ENCODE measurements at places on chromosomes 11 and 22.
A peak's percentile ranks its signal among the peaks of the same experiment; 100 is the strongest.

DNA sequence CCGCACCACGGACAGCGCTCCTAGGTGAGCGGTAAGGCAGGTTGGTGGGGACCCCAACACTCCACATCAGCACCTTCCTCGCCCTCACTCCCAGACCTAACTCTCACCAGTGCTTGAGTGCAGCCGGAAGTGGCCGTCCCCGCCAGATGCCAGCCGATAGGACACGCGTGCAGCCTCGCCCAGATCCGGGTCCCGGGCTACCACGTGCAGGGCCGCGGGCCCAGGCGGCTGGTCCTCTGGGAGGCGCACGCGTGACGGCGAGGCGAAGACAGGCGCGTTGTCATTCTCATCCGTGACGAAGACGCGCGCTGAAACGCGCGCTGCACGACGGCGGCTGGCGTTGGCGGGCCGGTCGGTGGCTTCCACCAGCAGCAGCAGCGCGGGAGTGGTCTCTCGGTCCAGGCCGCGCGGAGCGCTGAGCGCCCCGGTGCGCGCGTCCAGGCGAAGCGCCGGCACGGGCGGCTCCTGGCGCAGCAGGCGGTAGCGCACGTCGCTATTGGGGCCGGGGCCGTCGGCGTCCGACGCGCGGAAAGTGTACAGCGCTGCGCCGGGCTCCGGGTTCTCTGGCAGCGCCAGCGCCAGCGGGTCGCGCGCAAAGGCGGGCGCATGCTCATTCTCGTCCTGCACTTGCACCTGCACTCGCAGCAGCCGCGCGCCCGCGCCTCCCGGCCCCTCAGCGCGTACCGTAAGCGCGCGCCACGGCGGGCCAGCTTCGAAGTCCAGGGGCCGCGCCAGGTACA, 10.8 kb upstream of the TPP1 start:
- H3K4me1 ChIP-seq, result no peaks in the 10 kb centered on the region
- no peak for DNase-seq
- H3K4me3 ChIP-seq, result no peak overlapping the region
- H3K27me3 ChIP-seq, result no peaks in the 10 kb centered on the region
- no peak overlapping the region for H3K27ac ChIP-seq

DNA sequence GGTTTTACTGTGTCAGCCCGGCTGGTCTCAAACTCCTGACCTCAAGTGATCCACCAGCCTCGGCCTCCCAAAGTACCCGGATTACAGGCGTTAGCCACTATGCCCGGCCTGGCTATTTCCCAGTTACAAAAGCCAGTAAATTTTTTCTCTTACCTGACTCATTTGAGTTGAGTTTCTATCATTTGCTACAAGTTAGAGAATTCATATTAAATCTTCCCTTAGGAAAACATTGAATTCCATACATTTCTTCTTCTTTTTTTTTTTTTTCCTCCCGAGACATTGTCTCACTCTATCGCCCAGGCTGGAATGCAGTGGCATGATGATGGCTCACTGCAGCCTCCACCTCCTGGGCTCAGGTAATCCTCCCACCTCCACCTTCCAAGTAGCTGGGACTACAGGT, 26.0 kb downstream of the CHEK2 start:
- H3K4me1 ChIP-seq, result peaks cover 24% of the 10 kb centered on the region
- H3K4me3 ChIP-seq, result no peak overlapping the region
- no peak overlapping the region for H3K27ac ChIP-seq
- no peaks in the 10 kb centered on the region for H3K27me3 ChIP-seq
- DNase-seq, result no peak

DNA sequence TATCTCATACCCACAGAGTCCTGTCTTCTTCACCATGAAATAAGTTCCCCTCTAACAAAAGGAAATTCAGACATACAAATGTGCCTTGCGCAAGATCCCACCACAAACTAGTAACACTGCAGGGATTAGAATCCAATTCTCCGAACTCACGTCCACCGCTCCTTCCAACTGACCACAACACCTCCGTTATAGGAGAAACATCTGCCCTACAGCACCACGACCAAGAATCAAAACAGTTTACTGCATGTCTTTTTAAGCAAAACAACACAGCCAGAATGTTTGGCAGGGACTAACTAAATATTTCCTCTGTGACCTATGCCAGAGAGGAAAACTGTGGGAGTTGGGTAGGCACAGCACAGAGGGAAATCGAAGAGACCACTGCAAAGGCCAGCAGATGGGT, 72.7 kb upstream of the AKIP1 start:
- DNase-seq, result no peak
- peaks cover 19% of the 10 kb centered on the region for H3K4me1 ChIP-seq
- H3K36me3 ChIP-seq, result no peaks in the 10 kb centered on the region
- no peak overlapping the region for H3K27ac ChIP-seq

DNA sequence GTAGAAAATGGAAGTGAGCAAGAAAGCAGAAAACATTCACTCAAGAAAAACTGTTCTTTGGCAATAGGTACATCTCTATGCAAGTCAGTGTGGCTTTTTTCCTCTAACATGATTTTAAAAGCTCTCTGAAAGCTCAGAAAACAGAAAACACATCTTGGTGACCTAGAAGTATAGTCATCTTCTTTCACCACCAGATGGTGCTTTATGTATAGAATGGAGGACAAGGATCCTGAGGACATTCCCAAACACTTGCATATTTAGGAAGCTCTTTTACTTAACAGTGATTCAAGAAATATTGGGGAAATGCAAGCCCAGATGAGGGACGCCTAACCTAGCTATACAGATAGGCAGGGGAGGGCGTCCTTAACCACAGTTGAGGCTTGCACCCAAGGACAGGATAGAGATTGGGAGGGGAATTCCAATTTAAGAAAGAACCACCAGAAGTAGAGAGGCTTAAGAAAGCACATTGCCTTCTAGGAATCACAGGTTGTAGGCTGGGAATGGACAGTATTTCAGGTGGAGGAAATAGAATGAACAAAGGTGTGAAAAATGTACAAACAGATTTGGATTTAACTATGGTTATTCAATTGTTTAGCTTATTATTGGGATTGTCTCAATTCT, 13.8 kb upstream of the CCDC81 start:
- H3K36me3 ChIP-seq, result no peaks in the 10 kb centered on the region
- no peaks in the 10 kb centered on the region for H3K27me3 ChIP-seq
- no peaks in the 10 kb centered on the region for H3K4me1 ChIP-seq
- H3K27ac ChIP-seq, result no peak overlapping the region

- H3K27me3 ChIP-seq, result no peaks in the 10 kb centered on the region
- H3K27ac ChIP-seq, result no peak overlapping the region
- no peaks in the 10 kb centered on the region for H3K4me1 ChIP-seq
- H3K4me3 ChIP-seq, result no peak overlapping the region
Observed at GRCh38 chr11:60995798-60996197, 24.3 kb downstream of the CD6 start.

- H3K27me3 ChIP-seq, result no peaks in the 10 kb centered on the region
- H3K4me1 ChIP-seq, result no peaks in the 10 kb centered on the region
- H3K27ac ChIP-seq, result no peak overlapping the region
Observed at GRCh38 chr11:77147668-77148321, 19.7 kb downstream of the MYO7A start.

DNA sequence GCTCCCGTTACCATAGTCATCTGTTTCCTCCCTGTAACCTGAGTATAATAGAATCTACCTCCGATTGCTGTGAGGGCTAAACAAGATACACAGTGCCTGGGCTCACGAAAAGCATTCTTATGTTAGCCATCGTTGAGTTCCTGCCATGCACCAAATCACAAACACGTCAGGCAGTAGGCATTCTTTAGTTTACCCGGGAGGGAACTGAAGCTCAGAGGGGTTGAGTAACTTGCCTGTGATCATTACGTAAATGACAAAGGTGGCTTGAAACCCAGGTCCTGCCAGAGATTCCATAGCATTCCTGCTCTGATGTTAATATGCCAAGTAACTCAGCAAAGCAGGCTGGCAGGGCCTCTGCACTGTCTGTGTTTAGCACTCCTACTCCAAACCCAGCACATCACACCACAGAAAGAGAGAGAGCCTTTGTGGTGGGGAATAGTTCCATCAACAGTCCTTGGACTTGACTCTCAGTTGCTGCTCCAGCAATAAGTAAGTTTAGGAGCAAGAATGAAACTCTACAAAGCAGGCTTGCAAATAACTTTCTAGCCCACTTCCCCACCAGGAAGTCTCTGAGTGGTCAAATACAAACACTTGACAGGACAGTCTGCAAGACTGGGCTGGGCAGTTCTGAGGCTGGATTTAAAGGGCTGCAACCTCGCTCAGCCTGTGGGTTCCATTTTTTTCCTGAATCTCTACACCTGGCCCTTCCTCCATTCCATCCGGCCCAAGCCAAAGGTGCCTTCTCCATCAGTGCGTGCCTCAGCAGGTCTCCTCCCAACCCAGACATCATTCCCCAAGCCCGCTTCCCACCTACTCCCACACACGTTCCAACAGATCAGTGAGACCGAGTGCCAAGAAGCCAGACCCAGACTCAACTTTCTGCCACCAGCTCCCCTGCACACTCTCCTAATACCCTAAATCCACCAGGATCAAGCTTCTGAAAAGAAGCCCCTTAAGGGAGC, 1.1 kb downstream of the SCN2B start:
- no peaks in the 10 kb centered on the region for H3K27me3 ChIP-seq
- no peak for DNase-seq

DNA sequence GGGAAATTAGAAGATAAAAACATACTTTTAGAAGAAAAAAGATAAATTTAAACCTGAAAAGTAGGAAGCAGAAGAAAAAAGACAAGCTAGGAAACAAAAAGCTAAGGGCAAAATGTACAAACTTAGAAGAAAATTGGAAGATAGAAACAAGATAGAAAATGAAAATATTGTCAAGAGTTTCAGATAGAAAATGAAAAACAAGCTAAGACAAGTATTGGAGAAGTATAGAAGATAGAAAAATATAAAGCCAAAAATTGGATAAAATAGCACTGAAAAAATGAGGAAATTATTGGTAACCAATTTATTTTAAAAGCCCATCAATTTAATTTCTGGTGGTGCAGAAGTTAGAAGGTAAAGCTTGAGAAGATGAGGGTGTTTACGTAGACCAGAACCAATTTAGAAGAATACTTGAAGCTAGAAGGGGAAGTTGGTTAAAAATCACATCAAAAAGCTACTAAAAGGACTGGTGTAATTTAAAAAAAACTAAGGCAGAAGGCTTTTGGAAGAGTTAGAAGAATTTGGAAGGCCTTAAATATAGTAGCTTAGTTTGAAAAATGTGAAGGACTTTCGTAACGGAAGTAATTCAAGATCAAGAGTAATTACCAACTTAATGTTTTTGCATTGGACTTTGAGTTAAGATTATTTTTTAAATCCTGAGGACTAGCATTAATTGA, 1.0 kb downstream of the MALAT1 start:
- no peaks in the 10 kb centered on the region for H3K27me3 ChIP-seq
- H3K27ac ChIP-seq, result peak overlapping the region; percentile 99
- peak overlapping the region; percentile 70 for H3K4me3 ChIP-seq

DNA sequence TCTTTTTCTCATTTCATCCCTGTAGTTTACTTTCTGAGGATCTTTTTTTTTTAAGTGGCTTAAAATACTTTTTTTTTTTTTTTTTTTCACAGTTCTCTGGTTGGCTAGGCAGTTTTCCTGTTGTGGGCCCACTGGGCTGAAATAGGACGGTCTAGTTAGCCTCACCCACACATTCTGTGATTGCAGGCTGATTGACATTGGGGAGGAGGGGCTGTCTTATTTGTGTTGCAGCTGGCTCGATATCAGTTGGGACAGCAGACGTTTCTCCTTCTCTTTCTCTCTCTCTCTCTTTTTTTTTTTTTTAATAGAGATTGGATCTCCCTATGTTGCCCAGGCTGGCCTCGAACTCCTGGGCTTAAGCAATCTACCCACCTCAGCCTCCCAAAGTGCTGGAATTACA, 6.9 kb downstream of the BCR start:
- peaks cover 51% of the 10 kb centered on the region for H3K36me3 ChIP-seq
- H3K4me3 ChIP-seq, result no peak overlapping the region
- no peaks in the 10 kb centered on the region for H3K27me3 ChIP-seq
- H3K27ac ChIP-seq, result no peak overlapping the region
- H3K4me1 ChIP-seq, result no peaks in the 10 kb centered on the region

GRCh38 chr11:76314741-76315090, 66.2 kb downstream of the THAP12 start:
- no peak overlapping the region for H3K4me3 ChIP-seq
- DNase-seq, result no peak
- no peaks in the 10 kb centered on the region for H3K36me3 ChIP-seq
- no peak overlapping the region for H3K27ac ChIP-seq
- H3K4me1 ChIP-seq, result no peaks in the 10 kb centered on the region

- no peaks in the 10 kb centered on the region for H3K27me3 ChIP-seq
- peaks cover 3% of the 10 kb centered on the region for H3K4me1 ChIP-seq
- no peaks in the 10 kb centered on the region for H3K36me3 ChIP-seq
- no peak overlapping the region for H3K27ac ChIP-seq
- no peak for DNase-seq
- no peak overlapping the region for H3K4me3 ChIP-seq
Observed at GRCh38 chr11:130388607-130389205, 39.7 kb downstream of the ADAMTS8 start.

DNA sequence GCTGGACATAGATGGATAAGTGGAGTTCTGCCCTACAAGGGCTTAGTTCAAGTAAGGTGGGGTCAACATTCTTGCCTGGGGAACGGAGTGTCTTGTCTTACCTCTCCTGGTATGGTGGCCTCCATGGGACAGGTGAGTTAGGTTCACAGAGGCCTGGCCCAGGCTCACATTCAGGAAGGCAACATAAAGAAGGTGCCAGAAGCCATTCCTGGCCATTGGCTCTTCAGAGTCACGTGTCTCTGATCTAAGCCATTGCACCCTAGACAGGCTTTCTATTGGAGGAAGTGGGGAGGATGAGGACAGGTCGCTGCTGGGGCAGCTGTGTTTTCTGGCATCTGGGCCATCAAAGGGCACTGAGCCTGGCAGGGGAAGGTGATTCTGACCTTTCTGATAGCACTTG, 14.8 kb downstream of the LMO2 start:
- no peak for DNase-seq
- no peaks in the 10 kb centered on the region for H3K36me3 ChIP-seq
- no peak overlapping the region for H3K27ac ChIP-seq
- H3K27me3 ChIP-seq, result peaks cover 4% of the 10 kb centered on the region

DNA sequence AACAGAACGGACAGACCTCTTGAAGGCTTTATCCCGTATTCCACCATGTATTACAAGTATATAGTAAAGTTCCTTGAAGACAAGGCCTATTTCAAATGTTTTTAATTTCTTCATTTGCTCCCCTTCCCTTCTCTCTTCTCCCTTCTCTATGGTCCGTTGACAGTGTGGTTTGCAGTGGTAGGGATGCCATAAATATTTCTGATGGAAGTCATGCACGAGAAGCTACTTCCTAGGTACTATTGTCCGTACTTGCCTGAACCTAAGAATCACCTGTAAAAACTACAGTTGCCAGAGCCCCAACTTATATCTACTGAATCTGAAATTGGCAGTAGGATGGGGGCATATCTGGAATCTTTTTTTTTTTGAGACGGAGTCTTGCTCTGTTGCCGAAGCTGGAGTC, 2.8 kb downstream of the PISD start:
- no peaks in the 10 kb centered on the region for H3K27me3 ChIP-seq
- H3K36me3 ChIP-seq, result peaks cover 7% of the 10 kb centered on the region
- no peak overlapping the region for H3K4me3 ChIP-seq
- peaks cover 23% of the 10 kb centered on the region for H3K4me1 ChIP-seq
- DNase-seq, result no peak
- H3K27ac ChIP-seq, result peak overlapping the region; percentile 93
